Renal cortical epithelial cell (primary cell): ENCODE measurements at places on chromosomes 3 and 15. TPM values are rescaled to one million over a fixed set of nuclear protein-coding genes. Genes with fewer than 3 reads are reported as not detected.

NEDD4 gene
- 26.6 and 52.3 TPM in 2 replicates for total RNA-seq

DNA sequence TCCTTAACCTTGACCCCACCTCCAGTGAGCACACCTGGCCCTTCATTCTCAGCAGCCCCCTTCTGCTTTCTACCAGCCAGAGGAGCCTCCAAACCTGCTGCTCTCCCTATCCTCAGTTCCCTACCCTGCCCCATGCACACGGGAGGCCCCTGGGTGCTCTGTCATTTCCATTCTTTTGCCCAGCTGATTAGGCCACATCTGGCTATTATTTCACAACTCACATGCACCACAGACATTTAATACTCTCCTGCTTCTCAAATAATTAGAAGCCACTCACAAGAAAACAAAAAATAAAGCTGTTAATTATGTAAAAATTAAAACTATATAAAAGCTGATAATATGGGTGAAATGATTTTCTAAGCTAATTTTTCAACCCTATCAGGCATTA, 50.7 kb downstream of the MYLK start:
- peak; percentile 26 for DNase-seq

GRCh38 chr15:63517202-63517601, 12.8 kb downstream of the USP3 start:
- DNase-seq = no peak

WDR72 gene
- 2.3 and 11.8 TPM in 2 replicates for total RNA-seq

- DNase-seq = no peak
These were observed 199.1 kb downstream of the TJP1 start for GRCh38 chr15:29623116-29623639.

NANOGP8 gene
- not detected in 2 replicates for total RNA-seq
